Lower leg skin (tissue), 4 donors: ENCODE measurements at places on chromosomes 2 and 18. TPM values are rescaled to one million over a fixed set of nuclear protein-coding genes. Genes with fewer than 3 reads are reported as not detected.

Gene KCNE4
- total RNA-seq = 4.1 TPM

Gene ABCB11
- 0.39 TPM for total RNA-seq

Gene EFR3B
- total RNA-seq = 0.42 TPM

Gene OXER1
- total RNA-seq = 1.7 TPM

Gene RGPD3
- 0.65 TPM for total RNA-seq

Gene FSHR
- not detected for total RNA-seq

Gene RAB17
- 3.6 TPM for total RNA-seq

Gene SERPINB13
- 15.4 TPM for total RNA-seq

Gene CFC1
- total RNA-seq = not detected

Gene AAMP
- 171 TPM for total RNA-seq

Gene WIPF1
- total RNA-seq = 12.4 TPM

Gene LINC00305
- not detected for total RNA-seq

Gene RAMP1
- total RNA-seq = 19.1 TPM

Gene DSG2
- 16.8 TPM for total RNA-seq

GRCh38 chr2:3620834-3621233, 25.9 kb downstream of the COLEC11 start:
- DNase-seq = no peak

DNA sequence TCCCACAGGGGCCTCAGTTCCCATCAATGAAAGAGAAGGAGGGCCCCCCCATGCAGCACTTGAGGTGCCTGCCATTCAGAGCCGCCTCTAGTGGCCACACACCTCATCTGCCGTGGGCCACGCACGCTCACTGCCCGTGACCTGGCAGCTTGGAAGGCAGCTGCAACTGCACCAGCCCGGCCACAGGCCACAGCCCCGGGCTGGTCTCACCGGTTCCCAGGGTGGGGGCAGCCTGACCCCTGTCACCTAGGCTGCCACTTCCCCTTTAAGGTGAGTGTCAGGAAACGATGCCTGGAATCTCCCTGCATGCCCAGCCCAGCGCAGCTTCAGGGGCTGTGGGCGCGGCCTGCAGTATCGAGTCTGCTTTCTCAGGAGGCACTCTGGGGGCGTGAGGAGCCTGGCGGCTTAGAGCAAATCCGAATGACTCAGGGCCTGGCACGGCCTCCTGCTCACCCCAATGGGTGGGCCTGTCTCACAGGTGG, 2.6 kb downstream of the MAB21L4 start:
- DNase-seq = no peak

DNA sequence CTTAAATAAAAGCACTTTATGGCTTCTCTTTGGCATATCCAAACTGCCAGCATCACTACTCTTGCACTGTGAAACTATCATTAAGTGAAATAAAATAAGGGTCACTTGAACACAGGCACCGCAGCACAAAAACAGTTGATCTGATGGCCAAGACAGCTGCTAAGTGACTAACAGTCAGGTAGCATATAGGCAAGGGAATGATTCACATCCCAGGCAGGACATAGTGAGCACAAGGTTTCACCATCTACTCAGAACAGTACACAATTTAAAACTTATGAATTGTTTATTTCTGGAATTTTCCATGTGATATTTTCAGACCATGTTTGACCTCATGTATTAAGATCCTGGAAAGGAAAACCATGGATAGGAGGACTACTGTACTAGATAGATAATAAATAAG, 214.2 kb downstream of the MREG start:
- DNase-seq = no peak

DNA sequence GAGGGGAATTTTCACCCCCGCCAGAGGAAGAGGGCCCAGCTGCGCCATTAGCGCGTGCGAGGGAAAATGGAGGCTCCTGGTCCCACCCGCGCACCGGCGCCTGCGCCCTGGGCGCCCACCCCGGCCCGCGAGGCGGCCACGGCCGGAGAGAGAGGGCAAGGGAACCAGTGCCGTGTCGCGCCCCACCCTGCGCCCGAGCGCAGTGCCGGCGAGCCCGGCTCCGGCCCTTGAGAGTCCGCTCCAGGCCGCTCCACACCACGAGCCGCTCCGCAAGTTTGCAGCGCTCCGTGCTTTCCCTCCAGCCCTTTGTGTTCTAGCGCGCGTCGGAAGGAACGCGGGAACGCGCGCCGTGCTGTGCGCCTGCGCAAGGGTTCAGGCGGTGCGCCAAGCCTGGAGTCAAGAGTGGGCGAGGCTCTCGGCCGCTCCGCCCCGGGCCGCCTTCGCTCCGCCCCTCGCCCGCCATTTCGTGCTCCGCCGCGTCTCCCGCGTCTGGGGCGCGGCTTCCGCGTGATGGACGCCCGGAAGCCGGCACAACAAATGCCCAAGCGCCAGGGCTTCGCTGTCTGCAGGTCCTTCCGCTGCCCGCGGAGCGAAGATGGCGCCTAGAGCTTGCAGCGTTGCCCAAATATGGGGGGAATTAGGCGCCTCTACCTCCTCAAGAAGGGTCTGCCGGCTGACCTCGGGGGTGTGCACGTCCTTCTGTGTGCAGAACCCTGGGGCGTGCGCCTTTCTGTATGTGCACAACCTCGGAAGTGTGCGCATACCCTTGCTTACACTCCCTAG, 46.1 kb upstream of the PTMA start:
- peak; percentile 99 for DNase-seq

- no peak for DNase-seq
These were observed 186.1 kb downstream of the ZFP36L2 start for GRCh38 chr2:43040084-43040854.

DNA sequence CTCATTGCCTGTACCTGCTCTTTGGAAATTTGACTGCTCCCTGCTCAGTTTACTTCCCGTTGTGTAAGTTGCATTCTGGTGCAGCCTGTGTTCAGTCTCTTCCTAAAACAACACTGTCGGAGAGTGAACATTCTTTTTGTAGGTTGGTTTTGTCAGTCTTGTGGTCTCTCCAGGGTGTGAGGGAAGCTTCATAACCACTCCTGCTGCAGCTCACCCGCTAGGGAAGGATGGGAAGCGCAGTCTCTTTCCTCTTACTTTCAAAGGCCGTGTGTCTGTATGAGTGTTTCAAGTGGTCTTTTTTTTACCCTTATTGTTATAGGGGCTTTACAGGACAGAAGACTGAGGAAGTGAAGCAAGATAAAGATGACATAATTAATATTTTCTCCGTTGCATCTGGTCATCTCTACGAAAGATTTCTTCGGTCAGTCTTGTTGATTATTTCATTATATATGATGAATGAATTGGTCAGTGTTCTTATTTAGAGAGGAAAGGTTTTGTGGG, 87.2 kb downstream of the UGGT1 start:
- DNase-seq = no peak

GRCh38 chr2:201347138-201347537, 10.0 kb downstream of the FLACC1 start:
- DNase-seq = no peak

DNA sequence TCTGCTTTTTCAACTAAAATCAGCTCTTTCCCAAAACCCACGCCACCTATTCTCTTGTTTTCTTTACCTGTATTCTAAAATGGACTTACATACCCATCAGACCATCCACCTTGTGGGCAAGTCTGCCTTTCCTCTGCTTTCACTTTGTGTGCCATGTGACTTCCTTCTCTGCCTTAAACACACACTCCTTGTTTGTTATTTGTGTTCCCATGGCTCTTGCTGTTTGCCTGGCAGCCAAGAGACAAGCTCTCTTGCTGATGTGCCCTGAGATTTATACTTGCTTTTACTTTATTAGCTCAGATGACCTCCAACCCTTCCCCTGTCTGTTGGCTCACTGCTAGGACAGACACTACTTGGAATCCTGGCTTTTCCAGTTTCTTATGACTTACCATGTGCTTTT, 309.7 kb upstream of the LRRTM4 start:
- no peak for DNase-seq

GRCh38 chr2:236772220-236772837, 202.7 kb downstream of the ACKR3 start:
- DNase-seq = no peak

GRCh38 chr2:214311031-214311533, 99.8 kb upstream of the VWC2L start:
- no peak for DNase-seq

DNA sequence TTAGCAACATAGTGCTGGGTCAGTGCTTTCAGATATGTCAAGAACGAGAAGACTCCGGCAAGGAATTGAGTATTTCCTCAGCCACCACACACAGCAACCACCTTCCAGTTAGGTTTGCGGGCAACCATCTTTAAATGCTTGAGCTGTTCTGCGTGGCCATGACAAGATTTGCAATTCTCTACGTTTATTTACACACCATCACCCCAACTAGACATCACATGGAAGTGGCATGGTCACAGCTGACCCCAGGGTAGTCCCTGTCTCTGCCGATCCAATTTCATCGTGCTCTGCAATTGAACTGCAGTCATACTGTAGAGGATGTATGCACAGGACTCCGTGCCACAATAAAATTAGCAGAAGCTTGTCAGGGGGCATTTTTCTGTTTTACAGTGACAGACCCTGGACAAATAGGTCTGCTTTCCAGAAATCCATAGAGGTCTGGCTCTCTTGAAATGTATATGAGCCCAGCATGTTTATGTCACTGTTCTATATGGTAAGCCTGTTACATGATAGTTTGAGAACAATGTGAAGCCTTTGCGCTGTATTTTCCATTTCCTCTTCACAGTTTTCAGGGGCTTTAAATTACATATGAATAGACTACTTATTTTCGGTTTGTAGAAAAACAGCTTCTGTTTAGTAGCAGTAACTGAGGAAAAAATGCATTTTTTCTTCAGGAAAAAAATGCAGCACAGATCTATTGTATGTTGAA, 605.2 kb downstream of the NR4A2 start:
- DNase-seq = no peak

DNA sequence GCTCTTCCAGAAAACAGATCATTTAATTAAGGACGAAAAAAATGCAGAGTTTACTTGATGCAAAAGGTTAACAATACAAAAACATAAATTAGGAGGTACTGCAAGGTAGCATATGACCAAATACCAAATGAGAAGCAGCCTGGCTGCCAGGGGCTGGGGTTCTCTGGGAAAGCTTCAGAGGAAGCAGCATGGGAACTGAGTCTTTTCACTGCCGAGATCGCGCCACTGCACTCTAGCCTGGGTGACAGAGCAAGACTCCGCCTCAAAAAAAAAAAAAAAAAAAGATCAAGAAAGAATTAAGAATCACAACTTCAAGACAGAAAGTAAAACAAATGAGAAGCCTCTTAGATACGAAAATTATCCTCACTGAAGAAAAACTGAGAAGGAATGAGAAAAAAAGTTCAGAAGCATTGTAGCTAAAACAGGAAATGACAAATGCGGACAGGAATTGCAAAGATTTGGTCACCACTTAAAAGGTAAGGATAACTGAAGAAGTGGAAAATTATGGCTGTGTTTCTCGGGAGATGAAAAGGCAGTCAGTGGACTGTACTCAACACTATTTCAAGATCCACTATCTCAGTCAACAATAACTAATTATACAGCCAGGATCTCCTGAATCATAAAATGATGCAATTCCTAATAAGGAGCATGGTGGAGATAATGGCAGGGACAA, 4.3 kb downstream of the SEPTIN10 start:
- DNase-seq = no peak

DNA sequence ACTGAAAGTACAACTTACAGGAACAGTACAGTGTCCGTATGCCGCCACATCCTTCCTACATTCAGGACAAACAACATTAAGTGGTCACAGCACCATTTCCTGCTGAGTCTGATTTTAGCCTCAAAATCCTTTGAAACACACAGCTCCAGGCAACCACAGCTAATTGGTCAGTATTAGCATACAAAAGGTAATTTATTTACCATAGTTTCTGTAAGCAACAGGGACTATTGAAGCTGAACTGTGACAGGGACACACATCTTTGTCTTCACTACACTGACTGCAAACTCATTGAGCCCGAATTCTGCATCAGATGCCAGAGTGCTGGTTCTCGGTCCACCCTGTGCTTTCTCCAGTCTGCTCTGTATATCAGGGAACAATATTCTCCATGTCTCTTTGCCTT, 151.8 kb downstream of the ST6GAL2 start:
- DNase-seq = no peak

DNA sequence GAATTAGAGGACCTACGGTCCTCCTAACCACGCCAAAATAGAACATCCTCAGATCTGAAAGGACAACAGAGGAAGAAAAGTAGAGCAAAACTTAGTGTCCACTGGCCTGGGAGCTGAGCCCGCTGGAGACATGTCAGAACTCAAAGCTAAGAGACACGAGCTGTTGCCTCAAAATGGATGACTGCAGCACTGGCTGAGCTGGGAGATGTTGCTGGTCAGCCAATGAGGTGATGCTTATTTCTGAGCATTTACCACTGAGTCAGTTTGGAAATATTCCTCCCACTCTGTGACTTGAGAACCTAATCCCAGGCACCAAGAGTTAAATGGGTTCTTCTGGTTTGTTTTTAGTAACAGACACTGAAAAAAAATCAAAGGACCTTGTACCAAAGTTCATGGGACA, 32.6 kb downstream of the FBXO15 start:
- no peak for DNase-seq

DNA sequence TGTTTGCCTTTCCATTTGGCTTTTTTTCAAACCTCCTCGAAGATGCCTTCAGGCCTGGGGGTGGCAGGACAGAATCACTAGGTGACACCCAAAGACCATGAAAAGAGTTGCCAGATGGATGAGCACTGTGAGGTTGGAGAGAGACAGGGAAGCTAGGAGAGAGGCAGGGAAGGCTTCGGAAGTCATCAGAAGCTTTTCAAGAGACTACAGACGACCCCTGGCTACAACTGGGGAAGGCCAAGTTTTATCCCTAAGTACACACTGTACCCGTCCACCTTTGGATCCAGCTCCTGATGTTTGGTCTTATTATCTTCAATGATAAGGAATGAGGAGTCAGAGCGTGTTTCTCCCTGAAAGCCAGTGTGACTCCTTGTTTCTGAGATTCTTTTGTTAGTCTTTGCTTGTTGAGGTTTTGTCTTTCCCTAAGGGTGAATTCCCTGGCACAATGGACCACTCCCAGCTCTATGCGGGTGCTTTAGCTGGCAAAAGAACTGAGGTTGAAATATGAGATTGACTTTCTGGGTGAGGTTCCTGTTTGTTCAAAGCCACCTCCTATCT, 33.4 kb upstream of the SLC9A2 start:
- no peak for DNase-seq

GRCh38 chr18:6917072-6917471, 187.6 kb downstream of the ARHGAP28 start:
- DNase-seq = no peak

- DNase-seq = no peak
These were observed 52.9 kb downstream of the CABLES1 start for GRCh38 chr18:23188068-23188760.

GRCh38 chr18:59799383-59800015, 100.3 kb upstream of the PMAIP1 start:
- DNase-seq = no peak

GRCh38 chr2:9262671-9263171, 56.1 kb downstream of the ASAP2 start:
- DNase-seq = no peak

GRCh38 chr18:45056926-45057325, 376.2 kb downstream of the SETBP1 start:
- no peak for DNase-seq

DNA sequence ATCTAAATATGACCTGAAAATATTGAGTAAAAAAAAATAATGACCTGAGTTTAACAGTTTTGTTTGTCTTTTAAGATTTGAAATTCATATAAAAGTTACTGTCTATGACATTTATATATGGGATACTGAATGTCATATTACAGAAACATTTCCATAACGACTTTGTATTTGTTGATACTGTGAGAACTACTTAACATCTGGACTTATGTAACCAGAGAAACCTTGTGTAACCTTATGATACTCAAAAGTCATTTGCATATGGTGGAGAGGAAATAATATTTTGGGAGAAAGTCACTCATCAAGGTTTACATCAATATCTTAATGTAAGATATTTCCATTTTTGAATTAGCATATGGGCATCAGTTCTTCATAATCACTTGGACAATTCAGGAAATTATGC, 12.6 kb downstream of the MFSD6 start:
- no peak for DNase-seq

- no peak for DNase-seq
These were observed 76.5 kb upstream of the EPB41L3 start for GRCh38 chr18:5620289-5620688.
